ENCODE measurements at places on chromosomes 1 and 21.

DNA sequence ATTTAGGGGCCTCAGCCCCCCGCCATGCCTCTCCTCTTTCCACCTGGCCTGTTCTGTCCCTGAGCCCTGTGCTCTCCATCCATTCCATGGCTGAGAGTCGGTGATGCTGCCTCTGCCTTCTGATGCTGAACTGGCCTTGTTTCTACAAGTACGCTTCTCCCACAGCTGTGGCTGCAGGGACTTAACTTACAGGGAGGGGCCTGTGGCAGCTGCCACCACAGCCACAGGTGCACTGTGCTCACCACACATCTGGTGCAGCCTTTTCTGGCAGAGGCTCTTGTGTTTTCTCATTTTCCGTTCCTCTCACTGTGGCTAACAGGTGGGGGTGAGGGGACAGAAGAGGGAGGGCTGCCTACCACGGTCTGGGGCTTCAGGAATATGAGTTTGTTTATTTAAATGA lies 4.2 kb downstream of the FMO1 start:
- DNase-seq: no peak

DNA sequence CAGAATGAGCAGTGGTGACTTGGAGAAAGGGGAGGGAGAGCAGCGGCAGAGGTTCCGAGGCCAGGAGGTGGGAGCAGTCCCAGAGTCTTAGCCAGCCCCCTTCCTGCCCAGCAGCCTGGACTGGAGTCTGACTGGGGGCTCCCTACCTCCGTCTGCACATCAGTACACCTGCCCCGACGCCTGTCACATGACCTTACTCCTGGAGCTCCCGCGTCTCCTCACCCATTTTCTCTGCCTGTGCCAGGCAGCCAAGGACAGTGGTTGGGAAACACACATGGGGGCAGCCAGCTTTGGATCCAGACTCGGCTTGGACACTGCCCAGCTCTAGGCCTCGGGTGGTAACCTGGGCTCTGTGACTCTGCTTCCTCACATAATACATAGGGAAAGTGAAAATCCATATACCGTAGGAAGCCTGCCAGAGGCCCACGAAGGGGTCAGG lies 16.9 kb downstream of the ACTRT2 start:
- no peak for DNase-seq

GRCh38 chr1:52007215-52008002 lies 16.9 kb upstream of the RAB3B start:
- no peak for DNase-seq

DNA sequence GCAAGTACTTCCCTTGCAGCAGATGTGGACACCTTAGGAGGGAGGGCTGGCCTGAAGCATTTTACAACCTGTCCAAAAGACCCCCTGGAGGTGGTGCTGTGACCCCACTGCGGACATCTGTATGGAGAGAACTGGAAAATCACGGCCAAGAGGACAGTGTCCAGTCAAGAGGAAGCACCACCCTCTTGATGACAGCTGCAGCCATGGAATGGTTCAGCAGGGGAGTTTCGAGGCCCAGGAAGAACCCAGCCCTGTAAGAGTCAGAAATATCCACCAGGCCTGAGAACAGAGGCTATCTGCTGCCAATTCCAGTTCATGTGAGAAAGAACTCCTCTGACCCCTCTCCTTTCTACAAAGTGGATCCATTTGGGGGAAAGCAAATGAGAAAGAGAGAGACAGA lies 126.8 kb downstream of the PLXNA2 start:
- DNase-seq: no peak

All from spinal cord (tissue), 10 donors.